SK-N-SH (cell line): ENCODE measurements at places on chromosomes 12 and 14. TPM values are rescaled to one million over a fixed set of nuclear protein-coding genes. Genes with fewer than 3 reads are reported as not detected.

DNA sequence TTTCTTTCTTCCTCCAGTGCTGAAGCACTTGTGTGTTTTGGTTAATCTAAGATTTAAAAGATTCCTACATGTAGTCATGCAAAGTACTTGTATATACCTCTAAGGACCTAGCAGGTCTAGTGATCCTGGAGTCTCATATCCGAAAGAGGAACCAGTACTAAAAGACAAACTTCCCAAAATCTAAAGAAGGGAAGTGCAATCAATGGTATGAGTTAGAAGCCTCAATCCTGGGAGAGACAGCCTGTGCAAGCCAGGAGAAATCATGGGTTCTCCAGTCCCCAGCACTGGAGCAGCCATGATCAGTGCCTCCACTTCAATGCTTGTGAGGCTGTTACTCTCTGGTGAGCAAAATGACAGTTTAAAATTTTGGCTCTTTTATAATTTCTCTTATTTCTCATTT lies 277.4 kb downstream of the DAD1 start:
- DNase-seq: no peak

The SLC5A8 gene
- not detected in 2 replicates for polyA plus RNA-seq

The RNASE1 gene
- not detected in 2 replicates for polyA plus RNA-seq

- peak; percentile 91 for DNase-seq
These were observed at the start of gene DAAM1 for GRCh38 chr14:59188461-59189090. Gene DAAM1, plus strand, starts transcription at chr14:59188667. Its CDS starts 74,811 bp downstream, at chr14:59263478.

DNA sequence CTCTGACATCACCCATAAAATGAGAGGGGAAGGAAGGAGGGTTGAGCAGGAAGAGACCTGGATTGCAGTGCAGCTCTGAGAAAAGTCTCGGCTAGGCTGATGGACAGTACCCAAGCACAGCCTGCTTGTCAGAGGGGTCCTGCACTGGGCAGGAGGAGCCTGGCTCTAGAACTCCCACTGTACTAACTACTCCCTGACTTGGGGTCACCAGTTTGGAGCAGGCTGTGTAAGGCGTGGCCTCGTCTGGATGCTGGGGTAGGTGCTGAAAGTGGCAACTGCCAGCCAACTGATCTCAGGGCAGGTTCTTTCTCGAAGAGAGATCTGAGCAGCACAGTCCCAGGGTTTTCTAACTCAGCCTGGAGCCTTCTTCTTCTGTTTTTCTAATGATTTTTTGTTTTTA lies 176.3 kb downstream of the ATP23 start:
- no peak for DNase-seq

GRCh38 chr14:21063479-21063878 lies 5.9 kb downstream of the RNASE8 start:
- DNase-seq: no peak

- DNase-seq: no peak
These were observed 614 bp downstream of the FKBP3 start for GRCh38 chr14:45133683-45134050.

The TPH2 gene
- polyA plus RNA-seq: not detected in 2 replicates

The TESPA1 gene
- not detected in 2 replicates for polyA plus RNA-seq

- DNase-seq: peak; percentile 87
These were observed 93.8 kb upstream of the CLMN start for GRCh38 chr14:95413289-95414215.

The CD27 gene
- not detected in 2 replicates for polyA plus RNA-seq

DNA sequence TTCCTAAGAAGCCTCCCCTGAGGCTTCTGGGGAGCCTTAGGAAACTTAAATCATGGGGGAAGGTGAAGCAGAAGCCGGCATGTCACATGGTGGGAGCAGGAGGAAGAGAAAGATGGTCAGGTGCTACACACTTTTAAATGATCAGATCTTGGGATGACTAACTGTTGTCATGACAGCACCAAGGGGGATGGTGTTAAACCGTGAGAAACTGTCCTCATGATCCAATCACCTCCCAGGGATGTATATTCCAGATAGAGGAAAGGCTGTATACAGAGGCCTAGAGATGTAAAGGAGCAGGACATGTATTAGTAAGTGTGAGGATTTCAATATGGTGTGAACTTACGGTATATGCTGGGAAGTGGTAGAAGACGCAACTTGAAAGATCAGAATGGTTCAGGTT lies 121.1 kb downstream of the CAND1 start:
- DNase-seq: no peak

GRCh38 chr14:46902837-46903236 lies 251.3 kb upstream of the RPL10L start:
- DNase-seq: no peak

- no peak for DNase-seq
These were observed 7.9 kb upstream of the PUS1 start for GRCh38 chr12:131920902-131921840.

DNA sequence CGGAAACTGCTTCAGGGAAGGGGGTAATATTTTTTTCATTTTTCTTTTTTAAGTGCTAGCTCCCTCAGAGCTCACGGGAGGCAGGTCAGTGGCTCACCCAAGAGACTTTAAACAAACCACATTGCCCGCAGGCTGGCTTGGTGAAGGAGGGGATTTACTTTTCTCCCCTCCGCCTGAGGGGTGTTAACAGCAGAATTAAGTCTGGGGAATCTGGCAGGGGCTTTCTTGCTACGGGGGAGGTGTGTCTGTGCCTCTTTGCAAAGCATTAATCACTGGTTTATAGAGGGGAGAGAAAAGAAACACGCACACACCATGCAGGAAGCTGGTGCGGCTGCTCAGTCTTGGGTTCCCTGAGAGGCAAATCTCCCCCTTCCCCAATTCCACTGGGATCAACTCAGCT lies 26.2 kb upstream of the TBX3 start:
- DNase-seq: no peak
